A549 treated with dexamethasone at 1 μM for 4 hours (cell line): ENCODE measurements at places on chromosomes 12 and 14. TPM values are rescaled to one million over a fixed set of nuclear protein-coding genes. Genes with fewer than 3 reads are reported as not detected.

The DPPA3 gene
- 0.12 TPM in 1 of 5 replicates, not detected in the others for total RNA-seq

The CLEC1B gene
- total RNA-seq = not detected in 5 replicates

The CD4 gene
- total RNA-seq = not detected in 5 replicates

The TMEM229B gene
- 0.13 to 0.24 TPM (median 0.21 TPM) in 5 replicates for total RNA-seq

The ADAMTS20 gene
- total RNA-seq = not detected in 5 replicates

The SLC25A47 gene
- not detected in 5 replicates for total RNA-seq

The TPH2 gene
- total RNA-seq = 0.06 TPM in 1 of 5 replicates, not detected in the others
